ENCODE measurements at places on chromosomes 16 and 17. TPM values are rescaled to one million over a fixed set of nuclear protein-coding genes. Genes with fewer than 3 reads are reported as not detected.

DNA sequence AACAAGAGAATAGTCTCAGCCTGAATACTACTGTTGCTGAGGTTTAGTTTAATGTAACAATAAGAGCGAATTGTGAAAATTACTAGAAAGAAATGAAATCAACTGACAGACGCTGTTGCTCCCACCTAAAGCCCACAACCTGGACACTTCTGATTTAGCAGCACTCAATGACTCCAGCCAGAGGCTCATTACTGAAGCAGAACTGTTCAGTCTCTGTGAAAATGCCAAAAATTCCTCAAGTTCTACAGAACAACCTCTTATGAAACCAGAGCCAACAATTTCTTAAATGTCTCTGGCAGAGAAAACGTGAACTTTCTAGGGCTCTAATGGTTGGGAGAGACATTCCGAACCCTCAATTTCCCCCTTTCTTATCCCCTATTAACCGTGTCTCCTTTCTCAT is 9.9 kb downstream of the PSME3IP1 start:
- peaks cover 19% of the 10 kb centered on the region for H3K36me3 ChIP-seq
- no peaks in the 10 kb centered on the region for H3K27me3 ChIP-seq
- no peak overlapping the region for H3K27ac ChIP-seq
- no peaks in the 10 kb centered on the region for H3K4me1 ChIP-seq
- H3K4me3 ChIP-seq: no peak overlapping the region

Gene JUP
- total RNA-seq: 0.15 TPM

Gene CCL8
- not detected for total RNA-seq

- no peaks in the 10 kb centered on the region for H3K36me3 ChIP-seq
- H3K4me3 ChIP-seq: no peak overlapping the region
- H3K27ac ChIP-seq: no peak overlapping the region
- no peaks in the 10 kb centered on the region for H3K4me1 ChIP-seq
Observed at GRCh38 chr16:52863000-52863399, 189.7 kb downstream of the CHD9NB start.

GRCh38 chr16:72739577-72739976 is 308.4 kb downstream of the ZFHX3 start:
- no peak overlapping the region for H3K4me3 ChIP-seq
- H3K27ac ChIP-seq: no peak overlapping the region
- no peak for DNase-seq
- no peaks in the 10 kb centered on the region for H3K4me1 ChIP-seq
- no peaks in the 10 kb centered on the region for H3K36me3 ChIP-seq
- H3K27me3 ChIP-seq: no peaks in the 10 kb centered on the region

Gene AATK
- total RNA-seq: 1.4 TPM

Gene MSI2
- 110 TPM for total RNA-seq

Gene NACA2
- total RNA-seq: not detected

DNA sequence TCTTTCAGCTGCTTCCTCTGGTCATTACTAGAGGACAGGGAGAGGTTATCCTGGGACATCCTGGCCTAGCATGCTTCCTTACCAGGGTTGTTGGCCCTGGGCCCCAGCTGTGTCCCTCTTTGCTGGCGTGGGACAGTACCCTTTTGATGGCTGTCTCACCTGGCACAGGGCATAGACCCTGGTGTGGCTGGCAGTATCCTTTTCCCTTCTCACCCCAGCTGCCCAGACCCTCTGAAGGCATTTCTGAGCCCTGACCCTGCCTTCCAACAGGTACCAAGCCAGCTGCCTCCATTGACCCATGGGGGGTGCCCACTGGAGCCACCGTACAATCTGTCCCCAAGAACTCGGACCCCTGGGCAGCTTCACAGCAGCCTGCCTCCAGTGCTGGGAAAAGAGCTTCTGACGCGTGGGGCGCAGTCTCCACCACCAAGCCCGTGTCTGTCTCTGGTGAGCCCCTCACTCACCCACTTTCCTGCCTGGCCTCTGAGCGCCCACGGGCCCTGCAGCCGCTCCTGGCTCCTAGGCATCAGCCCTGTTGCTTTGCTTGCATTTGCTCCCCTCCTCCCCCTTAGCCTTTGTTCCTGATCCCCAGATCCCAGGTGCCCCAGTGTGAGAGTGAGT is 34.0 kb downstream of the B9D1 start:
- no peaks in the 10 kb centered on the region for H3K4me1 ChIP-seq
- no peak overlapping the region for H3K27ac ChIP-seq
- H3K4me3 ChIP-seq: no peak overlapping the region
- no peak for DNase-seq
- no peaks in the 10 kb centered on the region for H3K36me3 ChIP-seq
- H3K27me3 ChIP-seq: no peaks in the 10 kb centered on the region

Gene C16orf90
- total RNA-seq: not detected

DNA sequence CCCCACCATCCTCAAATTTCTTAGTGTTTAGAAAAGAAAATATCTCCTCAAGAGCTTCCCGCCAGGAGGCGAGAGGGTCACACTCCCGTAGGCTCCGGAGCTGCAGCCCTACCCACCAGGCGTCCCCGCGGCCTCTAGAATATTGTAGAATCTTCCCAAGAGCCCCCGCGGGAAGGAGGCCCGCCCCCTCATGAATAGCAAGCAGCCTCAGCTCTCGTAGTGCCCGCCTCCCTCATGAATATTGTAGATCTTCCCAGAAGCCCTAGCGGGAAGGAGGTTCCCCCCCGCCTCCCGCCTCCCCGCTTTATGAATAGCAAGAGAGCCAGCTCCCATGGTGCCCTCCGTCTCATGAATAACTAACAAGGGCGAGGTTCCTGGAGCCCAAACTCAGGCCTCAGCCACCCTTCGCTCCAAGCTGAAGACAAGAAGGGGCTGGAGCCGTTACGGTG is at the start of gene FBXO47:
Gene FBXO47 (minus strand): TSS at position 114 of the 449 bp plus-strand sequence. CDS start 4,378 bp downstream, outside the sequence.
- H3K36me3 ChIP-seq: no peaks in the 10 kb centered on the region
- peak within 1 kb of the TSS; percentile 10 for H3K4me3 ChIP-seq
- no peaks in the 10 kb centered on the region for H3K27me3 ChIP-seq

- H3K4me3 ChIP-seq: no peak overlapping the region
- no peaks in the 10 kb centered on the region for H3K27me3 ChIP-seq
- DNase-seq: no peak
- H3K27ac ChIP-seq: no peak overlapping the region
- H3K36me3 ChIP-seq: no peaks in the 10 kb centered on the region
- H3K4me1 ChIP-seq: no peaks in the 10 kb centered on the region
Observed at GRCh38 chr17:77304746-77305473, 164.1 kb downstream of the SEC14L1 start.

Gene RNF112
- 1.6 TPM for total RNA-seq

DNA sequence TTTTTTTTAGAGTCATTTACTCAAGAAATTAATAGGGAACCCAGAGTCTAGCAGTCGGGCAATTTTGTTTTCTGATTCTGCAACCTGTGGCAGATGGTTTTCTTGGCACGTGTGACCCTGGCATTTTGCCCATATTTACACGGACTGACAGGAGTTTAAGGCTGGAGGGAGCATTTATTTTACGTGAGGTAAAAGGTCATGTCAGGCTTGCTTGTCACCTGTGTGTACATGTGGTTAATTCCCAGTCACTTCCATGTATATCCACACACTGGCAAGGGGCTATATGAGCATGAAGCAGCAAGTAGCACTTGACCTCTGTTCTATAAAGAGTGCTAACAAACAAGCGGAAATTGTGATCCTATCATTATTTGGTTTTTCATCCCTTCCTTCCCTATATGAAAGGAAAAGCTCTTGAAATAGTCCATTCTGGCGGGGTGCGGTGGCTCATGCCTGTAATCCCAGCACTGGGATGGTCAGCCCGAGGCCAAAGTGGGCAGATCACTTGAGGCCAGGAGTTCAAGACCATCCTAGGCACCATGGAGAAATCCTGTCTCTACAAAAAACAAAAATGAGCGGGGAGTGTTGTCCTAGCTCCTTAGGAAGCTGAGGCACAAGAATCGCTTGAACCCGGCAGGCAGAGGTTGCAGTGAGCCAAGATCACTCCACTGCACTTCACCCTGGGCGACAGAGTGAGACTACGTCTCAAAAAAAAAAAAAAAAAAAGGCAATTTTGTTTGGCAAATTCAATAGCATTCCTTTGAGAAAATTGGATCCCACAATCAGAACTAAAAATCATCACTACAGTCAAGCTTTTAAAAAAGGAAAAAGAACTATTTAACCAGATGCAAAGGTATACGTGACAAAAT is 2.1 kb downstream of the SPAG9 start:
- H3K4me1 ChIP-seq: peaks cover 54% of the 10 kb centered on the region
- DNase-seq: no peak
- H3K27ac ChIP-seq: no peak overlapping the region

- no peak overlapping the region for H3K4me3 ChIP-seq
- no peak for DNase-seq
- H3K27ac ChIP-seq: no peak overlapping the region
- no peaks in the 10 kb centered on the region for H3K36me3 ChIP-seq
- no peaks in the 10 kb centered on the region for H3K4me1 ChIP-seq
Observed at GRCh38 chr17:19321481-19322128, 40.9 kb downstream of the B9D1 start.

Gene TP53TG3D
- not detected for total RNA-seq

DNA sequence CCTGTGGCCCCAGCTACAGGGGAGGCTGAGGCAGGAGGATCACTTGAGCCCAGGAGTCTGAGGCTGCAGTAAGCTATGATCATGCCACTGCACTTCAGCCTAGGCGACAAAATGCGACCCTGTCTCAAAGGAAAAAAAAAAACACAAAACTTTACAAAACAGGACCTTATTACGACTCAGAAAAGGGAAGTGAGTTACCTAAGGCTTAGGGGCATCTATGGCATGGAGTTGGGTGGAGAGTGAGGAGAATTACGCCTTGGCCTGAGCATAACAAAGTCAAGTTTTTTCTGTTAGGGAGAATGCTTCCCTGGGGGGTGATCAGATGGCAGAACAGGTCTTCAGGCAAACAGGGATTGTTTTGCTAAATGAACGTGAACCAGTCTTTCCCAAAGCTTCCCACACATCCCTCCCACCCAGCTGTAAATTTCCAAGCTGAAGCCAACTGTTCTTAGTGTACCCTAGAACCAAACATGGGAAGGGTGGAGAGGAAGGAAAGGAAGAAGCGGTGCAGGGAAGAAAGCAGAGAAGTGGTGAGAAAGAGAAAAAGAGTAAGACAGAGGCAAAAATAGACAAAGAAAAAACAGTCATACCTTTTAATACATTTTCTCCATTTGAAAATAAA is 24.6 kb upstream of the TNRC6C start:
- DNase-seq: no peak
- no peaks in the 10 kb centered on the region for H3K36me3 ChIP-seq
- H3K4me1 ChIP-seq: peaks cover 24% of the 10 kb centered on the region
- no peaks in the 10 kb centered on the region for H3K27me3 ChIP-seq
- H3K4me3 ChIP-seq: no peak overlapping the region

DNA sequence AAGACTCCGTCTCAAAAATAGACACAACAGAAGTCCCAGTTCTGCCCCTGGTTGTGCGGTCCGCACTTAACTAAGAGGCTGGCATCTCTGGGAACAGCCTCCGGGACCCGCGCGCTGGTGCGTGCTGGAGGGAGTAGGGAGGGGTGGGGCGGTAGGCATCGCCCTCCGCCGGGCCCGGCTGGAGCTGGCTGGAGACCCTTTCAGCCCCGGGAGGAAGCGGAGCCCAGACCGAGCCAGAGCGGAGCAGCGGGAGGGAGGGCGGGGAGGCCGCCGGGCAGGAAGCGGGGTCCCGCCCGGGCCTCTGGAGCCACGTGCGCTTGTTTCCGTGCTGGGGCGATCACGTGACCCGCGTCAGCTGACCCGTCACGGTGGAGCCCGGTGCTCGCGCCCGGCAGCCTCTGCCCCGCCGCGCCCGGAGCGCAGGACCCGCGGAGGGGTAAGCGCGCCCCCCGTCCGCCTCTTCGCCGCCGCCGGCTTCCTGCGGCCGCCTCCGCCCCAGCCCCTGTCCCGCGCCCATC is at the start of gene WDR81:
Gene WDR81 (plus strand): TSS at position 354 of the 518 bp plus-strand sequence. CDS start 256 bp downstream, outside the sequence.
- H3K27me3 ChIP-seq: no peaks in the 10 kb centered on the region
- peaks cover 16% of the 10 kb centered on the region for H3K36me3 ChIP-seq

DNA sequence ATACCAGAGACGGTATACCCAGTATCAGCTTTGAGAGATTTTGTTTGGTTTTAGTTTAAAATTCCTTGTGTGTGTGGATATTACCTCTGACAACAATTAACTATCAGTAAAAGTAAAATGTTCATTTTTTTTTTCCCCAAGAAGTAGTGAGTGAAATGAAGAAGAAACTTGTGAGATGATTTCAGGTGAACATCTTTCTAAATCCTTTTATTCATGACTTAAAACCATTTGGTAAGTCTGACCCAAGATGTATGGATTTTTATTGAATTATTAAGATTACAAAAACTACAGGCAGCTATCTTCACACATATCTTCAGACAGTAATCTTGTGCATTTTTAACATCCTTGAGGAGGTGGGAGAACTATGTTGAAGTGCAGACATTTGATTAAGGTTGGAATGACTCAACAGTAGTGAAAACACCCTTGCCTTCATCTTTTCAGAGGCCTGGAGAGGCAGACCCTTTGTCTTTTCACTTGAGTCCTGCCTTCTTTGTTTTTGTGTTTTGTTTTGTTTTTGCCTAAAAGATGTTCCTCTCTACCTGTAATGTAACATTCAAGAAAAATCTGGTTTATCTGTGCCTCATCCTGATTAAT is 240.3 kb upstream of the TBX2 start:
- no peak for DNase-seq
- no peaks in the 10 kb centered on the region for H3K36me3 ChIP-seq

DNA sequence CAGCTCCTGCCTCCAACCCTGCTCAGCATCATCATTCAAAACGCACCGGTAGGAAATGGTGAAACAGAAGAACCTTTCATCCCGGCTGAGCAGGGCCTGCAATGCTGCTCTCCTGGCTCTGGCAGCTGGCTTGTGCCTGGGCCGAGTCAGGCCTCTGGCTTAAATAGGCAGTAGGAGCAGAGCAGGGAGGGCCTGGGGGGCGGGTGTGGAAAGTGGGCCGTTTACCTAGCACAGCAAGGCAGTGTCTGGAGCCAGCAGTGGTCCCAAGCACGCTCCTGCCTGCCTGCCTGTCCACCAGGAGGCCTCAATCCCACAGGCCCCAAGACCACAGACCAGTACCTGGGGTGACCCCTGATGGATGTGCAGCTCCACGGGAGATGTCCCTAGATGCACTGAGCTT is 59.3 kb downstream of the SMPD3 start:
- H3K4me1 ChIP-seq: no peaks in the 10 kb centered on the region
- H3K27me3 ChIP-seq: no peaks in the 10 kb centered on the region
- no peak for DNase-seq
- H3K27ac ChIP-seq: no peak overlapping the region
- no peaks in the 10 kb centered on the region for H3K36me3 ChIP-seq

Gene LRRC37B
- 68.5 TPM for total RNA-seq

DNA sequence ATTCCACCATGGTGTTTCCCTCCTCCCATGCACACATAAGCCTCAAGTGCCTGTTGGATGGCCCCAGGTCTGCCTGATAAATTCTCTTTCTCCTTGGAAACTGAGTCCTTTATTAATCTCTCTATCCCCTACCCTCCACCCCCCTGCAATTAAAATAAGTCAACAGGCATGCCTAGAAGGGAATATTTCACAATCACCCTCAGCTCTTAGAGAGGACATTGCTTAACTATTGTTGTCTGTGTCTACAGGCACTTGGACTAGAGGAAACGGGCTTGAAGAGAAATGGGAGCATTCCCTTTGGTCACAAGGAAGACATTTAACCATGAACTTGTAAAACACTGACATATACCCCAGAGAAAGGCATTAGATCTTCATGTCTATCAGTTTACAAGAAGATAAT is 39.5 kb downstream of the RCVRN start:
- H3K4me3 ChIP-seq: no peak overlapping the region
- H3K27me3 ChIP-seq: no peaks in the 10 kb centered on the region
